ENCODE measurements at places on chromosomes 7 and 10.

DNA sequence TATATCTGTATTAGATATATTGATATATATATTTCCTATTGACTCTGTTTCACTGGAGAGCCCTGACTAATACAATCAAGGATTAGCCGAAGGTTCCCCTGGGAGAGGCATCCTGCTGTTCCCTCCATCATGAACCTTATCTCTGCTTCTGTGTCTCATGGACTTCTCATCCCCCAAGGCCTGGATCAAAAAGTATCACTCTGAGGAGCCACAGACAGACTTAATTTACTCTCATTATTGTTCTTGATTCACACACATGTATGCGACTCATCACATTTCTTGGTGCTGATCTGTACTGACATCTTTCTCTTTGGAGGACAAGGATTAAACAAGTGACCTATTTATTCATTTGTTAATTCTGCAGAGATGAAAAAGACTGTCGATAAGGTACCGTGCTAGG lies 550.2 kb downstream of the KCNMA1 start:
- no peak for DNase-seq

DNA sequence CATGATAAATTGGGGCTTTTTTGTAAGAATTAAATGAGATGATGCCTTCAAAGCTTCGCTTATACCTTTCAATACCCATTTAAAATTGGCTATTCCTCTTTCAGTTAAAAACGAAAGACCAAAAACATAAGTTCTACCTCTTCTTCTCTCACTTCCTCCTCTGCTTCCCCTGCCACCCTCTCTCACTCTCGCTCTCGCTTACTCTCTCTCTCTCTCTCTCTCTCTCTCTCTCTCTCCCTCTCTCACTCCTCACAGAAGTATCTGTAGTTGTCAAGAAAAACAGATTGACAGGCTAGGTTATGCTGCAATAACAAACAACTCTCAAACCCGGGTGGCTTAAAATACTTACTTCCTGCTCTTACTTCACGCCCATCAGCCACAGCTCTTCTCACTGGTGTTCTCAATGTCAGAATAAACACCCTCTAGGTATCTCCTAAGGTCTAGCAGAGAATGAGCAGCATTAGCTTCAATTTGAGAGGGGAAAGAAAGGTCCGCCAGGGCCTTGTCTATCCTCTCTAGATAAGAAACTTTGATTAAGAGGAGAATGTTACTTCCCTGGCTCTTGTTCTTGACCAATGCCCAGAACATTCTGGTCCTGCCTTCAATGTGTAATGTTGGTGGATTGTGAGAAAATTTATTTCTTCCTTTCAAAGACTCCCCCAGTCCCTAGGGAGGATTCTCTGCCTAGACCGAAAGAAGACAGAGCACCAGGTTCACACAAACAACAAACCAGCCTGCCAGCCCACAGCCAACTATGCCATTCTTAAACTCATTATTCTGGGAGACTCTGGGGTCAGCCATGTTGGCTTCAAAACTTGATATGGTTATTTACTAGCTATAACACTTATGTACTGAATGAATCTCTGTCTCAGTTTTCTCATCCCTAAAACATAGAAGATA lies 1028.7 kb downstream of the XPNPEP1 start:
- no peak for DNase-seq

GRCh38 chr7:42606193-42606905 lies 305.5 kb downstream of the C7orf25 start:
- DNase-seq, result peak; percentile 66

DNA sequence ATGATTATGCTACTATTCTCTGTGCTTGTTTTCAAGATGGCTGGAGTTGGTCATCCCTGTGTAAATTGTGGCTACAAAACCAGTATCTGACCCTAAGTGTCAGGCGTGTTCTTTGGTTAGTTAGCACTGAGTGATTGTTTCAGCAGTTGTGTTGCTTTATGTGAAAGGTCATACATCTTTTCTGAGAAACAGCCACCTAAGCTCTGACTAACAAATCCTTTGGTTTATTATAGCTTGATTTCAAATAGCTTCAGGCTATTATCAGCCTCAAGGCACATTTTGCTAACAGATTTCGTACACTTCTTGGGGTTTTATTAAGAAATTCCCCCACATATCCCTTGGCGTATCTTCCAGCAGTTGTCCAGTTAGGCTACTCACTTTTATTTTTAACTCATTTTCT lies 4.8 kb upstream of the ADRB1 start:
- no peak for DNase-seq

- no peak for DNase-seq
Observed at GRCh38 chr7:125877246-125877645, 947.6 kb upstream of the POT1 start.

DNA sequence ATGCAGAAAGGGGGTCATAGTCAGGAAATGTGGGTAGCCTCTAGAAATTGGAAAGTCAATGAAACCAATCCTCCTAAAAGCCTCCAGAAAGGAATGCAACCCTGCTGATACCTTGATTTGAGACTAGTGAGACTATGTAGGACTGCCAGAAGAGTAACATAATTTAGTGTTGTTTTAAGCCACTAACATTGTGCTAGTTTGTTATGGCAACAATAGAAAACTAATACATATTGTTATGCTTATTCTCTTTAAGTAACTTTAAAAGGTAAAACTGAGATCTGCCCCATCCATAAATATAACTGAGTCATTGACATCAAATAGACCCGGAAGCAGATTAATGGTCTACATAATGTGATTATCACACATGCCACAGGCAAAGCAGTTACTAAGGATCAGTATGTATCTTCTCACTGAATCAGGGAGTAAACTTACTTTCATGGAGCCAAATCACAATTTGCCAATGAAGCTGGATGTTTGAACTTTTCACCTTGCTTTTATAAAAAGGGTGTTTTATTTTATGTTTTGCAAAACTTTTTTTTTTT lies 146.4 kb upstream of the TMEM106B start:
- DNase-seq, result no peak

GRCh38 chr7:96526496-96526895 lies 183.2 kb downstream of the SEM1 start:
- DNase-seq, result no peak

GRCh38 chr7:129210989-129211312 lies 13.9 kb upstream of the AHCYL2 start:
- no peak for DNase-seq

- no peak for DNase-seq
Observed at GRCh38 chr10:103911021-103911459, 6.9 kb downstream of the STN1 start.

- no peak for DNase-seq
Observed at GRCh38 chr7:129728875-129729467, 117.5 kb downstream of the NRF1 start.

GRCh38 chr7:155808549-155809331 lies 3.5 kb downstream of the SHH start:
- DNase-seq, result no peak

DNA sequence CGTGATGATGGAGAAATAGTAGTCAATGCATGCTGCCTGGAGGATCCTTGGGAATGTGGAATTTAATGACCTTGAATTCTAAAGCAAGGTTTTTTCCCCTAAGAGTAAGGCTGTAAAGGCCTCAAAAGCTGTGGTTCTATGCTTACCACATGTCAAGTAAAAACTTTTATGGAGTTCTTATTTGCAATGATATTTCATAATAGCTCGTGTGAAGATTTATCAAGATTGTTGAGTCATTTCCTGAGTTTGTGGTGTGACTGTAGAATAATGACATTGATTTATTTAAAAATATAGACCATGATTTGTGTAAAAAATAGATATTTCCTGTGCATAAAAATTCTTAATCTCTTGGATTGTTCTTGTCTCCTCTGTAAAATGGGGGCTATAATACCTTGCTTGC lies 67.5 kb upstream of the SORCS1 start:
- DNase-seq, result no peak

GRCh38 chr7:101506531-101506930 lies 122.6 kb downstream of the MYL10 start:
- no peak for DNase-seq

DNA sequence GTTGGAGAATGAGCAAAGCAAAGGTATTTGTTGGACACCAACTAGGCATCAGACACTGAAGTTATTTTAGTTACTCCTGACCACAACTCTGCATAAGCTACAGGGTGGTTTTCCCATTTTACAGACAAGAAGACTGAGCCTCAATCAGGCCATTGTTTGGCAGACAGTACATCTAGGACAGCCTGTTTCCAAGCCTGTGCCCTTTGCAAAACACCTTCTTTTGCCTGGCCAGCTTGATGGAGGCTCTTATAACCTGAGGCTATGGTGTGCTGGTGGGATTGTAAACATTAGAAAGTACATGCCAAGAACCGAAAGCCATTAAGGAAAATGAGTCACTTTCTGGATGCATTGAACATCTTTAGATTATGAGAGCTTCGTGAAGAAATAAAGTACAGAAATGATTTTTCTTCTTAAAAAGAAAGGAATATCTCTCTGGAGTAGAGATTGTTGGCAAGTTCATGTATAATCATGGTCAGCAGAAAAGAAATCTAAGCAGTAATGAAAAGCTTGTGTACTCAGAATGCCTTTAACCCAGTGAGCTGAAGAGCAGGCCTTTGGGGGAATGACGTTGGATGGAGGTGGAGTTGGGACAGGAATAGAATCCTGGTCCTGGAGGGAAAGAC lies 140.6 kb downstream of the KIAA1217 start:
- no peak for DNase-seq

DNA sequence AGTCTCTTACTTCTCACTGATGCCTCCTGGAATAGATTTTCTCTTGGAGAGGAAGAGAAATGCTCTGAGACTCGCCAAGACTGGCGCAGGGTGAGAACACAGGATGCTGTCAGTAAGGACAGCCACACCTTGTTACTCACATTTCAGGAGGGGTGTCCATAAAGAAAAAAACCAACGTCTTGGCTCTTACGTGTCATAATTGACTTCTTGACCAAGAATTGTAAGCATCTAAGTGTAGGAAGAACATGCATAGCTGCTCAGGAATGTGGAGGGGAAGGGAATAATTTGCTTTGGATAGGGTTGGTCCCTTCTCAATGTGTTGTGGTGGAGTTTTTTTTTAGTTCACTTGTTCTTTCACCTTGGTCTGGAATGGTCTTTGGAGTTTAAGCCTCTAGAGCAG lies 43.8 kb upstream of the ZNF438 start:
- DNase-seq, result peak; percentile 70

GRCh38 chr7:147586526-147586925 lies 1004.0 kb upstream of the C7orf33 start:
- no peak for DNase-seq

- DNase-seq, result peak; percentile 99
Observed at GRCh38 chr7:47539398-47540052, 42.4 kb downstream of the TNS3 start.

DNA sequence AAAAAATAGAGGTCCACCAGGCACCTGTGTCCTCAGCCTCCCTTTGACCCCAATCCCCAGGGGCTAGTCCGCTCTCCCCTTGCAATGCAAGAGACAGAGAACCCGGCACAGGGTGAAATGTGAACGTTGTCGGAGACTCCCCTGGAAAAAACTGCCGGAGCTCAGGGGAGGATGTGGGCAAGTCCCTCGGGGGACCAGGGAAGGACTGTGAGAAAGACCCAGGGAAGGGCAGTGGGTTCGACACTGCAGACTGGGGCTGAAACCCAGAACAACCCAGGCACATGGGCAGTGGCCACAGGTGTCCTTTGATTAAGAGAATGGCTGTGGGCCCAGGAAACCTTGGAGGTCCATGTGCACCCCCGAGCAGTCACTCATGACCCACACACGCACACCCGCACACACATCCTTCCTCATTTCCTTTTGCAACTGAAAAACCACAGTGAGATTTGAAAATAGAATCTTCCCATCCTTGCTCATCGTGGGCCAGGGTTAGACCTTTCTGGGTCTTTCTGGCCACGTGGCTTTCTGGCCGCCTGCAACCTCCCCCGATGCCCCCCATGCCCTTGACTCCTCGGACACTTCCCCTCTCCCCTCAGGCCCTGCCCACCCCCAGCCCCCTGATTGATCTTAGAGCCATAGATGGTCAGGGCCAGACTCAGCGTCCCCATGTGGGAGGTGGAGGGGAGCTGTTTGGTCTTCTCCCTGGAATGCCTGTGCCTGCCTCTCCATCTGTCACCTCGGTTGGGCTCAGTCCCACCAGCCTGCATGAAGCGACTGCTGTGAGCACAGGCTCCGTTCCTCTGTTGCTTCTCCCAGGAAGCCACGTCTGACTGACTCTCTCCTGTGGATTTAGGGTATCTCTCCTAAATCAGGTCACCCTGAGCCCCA lies 7.9 kb downstream of the LAT2 start:
- no peak for DNase-seq

DNA sequence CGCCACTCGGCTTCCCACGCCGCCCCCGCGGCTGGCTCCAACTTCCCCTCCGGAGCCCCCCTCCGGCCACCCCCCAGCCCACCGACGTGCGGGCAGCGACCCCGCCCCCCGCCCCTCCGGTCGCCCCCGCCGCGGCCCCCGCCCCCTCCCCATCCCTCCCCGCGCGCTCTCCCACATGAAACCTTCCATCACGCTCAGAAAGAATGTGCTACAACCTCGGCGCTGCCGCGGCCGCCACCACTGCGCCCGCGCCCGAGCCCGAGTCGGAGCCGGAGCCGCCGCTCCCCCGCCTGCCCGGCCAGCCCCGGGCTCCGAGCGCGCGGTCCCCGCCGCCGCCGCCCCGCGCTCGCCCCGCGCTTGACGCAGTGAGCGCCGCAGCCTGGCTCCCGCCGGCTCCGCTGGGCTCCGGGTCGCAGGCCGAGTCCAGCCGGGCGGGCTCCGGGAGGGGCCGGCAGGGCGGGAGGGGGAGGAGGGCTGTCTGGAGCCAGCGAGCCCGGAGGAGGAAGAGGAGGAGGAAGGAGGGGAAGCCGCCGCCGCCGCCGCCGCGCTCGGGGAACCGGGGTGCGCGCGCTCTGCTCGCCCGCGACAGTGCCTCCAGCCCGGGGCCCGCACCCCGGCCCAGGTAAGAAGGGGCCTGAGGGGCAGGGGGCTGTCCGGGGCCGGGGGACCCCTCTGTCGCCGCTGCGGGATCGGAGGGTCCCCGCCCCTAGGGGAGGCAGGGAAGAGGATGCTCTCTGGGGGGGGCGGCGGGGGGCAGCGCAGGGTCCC lies 4.3 kb upstream of the ELFN1 start:
- peak; percentile 9 for DNase-seq

GRCh38 chr7:22250390-22250789 lies 106.6 kb downstream of the RAPGEF5 start:
- no peak for DNase-seq

DNA sequence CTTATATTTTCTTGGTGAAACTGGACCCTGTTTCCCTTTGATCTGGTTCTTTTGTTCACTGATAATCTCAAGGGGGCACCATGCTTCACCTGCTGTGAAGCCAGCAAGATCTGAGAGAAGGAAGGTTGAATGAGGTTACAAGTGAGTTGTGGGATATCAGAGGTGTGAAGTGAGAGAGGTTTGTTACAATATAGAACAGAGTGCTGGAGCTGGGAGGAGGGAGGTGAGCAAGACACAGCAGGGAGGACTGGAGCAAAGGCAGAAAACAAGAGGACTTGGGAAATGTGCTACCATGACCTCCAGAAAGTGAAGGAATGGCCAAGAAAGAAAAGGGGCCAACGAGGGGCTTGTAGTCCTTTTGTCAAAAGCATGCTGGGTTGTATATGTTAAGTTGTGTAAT lies 156.6 kb downstream of the LRMDA start:
- no peak for DNase-seq

- DNase-seq, result peak; percentile 20
Observed at GRCh38 chr10:92124020-92124419, 166.9 kb downstream of the CPEB3 start.

GRCh38 chr7:117072620-117073118 lies 119.4 kb downstream of the ST7 start:
- DNase-seq, result peak; percentile 35

GRCh38 chr7:56009695-56010094 lies 41.5 kb downstream of the PSPH start:
- no peak for DNase-seq

Data from mesenchymal stem cell (in vitro differentiated cells and primary cell).